ENCODE measurements at places on chromosomes 12 and 14. TPM values are rescaled to one million over a fixed set of nuclear protein-coding genes. Genes with fewer than 3 reads are reported as not detected.

C3AR1 gene
- total RNA-seq: 14.8 TPM

CMA1 gene
- not detected for total RNA-seq

PTPN11 gene
- total RNA-seq: 103 TPM

TBX3 gene
- 6.9 TPM for total RNA-seq

INSM2 gene
- 1.5 TPM for total RNA-seq

GPR65 gene
- 2.0 TPM for total RNA-seq

ESPL1 gene
- total RNA-seq: 3.0 TPM
